ENCODE measurements at places on chromosomes 3 and 15. TPM values are rescaled to one million over a fixed set of nuclear protein-coding genes. Genes with fewer than 3 reads are reported as not detected.

The PLA2G4D gene
- total RNA-seq = 1.4 TPM

The MFSD1 gene
- 31.0 TPM for total RNA-seq

The RNU6-1 gene
- total RNA-seq = not detected

The CPA3 gene
- total RNA-seq = not detected

The MESP2 gene
- 1.3 TPM for total RNA-seq
